Ascending aorta (tissue), 2 donors: ENCODE measurements at places on chromosomes 3 and 15. TPM values are rescaled to one million over a fixed set of nuclear protein-coding genes. Genes with fewer than 3 reads are reported as not detected.

GRCh38 chr3:27990324-27990723 is 251.1 kb upstream of the CMC1 start:
- no peak for DNase-seq

- DNase-seq, result no peak
Measured at GRCh38 chr3:104245981-104246380, 1120.7 kb upstream of the ALCAM start.

DNA sequence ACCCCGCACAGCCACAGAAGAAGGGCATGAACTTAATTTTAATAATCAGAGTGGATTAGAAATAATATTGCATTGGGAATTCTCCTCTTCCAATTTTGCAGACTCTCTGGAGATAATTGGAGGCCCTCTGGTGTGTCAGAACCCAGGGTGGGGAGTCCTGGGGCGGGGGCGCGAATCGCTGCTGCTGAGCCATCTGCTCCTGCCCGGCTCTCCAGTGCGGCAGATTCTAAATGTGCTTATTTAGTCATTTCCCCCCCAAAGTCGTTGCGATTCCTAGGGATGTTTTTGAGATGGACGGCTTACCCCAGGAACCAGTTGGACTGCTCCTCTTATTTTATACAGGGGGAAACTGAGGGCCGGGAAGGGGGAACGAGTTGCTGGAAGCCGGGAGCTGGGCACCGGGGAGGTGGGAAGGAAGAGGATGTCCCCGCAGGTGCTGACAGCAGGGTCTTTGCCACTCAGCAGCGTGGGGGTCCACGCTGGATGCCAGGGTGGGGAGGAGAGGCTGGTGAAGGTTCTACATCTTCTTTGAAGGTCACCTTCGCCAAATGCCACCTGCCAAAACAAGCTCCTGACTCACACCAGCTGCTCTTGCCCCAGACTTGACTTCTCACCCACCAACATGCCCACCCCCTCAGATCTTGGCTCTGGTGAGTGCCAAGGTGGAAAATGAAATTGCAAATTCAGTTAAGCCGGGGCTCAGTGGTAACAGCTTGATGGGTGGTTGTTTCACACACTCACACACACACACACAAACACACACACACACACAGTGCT is 91.3 kb upstream of the PRR23E start:
- no peak for DNase-seq

DNA sequence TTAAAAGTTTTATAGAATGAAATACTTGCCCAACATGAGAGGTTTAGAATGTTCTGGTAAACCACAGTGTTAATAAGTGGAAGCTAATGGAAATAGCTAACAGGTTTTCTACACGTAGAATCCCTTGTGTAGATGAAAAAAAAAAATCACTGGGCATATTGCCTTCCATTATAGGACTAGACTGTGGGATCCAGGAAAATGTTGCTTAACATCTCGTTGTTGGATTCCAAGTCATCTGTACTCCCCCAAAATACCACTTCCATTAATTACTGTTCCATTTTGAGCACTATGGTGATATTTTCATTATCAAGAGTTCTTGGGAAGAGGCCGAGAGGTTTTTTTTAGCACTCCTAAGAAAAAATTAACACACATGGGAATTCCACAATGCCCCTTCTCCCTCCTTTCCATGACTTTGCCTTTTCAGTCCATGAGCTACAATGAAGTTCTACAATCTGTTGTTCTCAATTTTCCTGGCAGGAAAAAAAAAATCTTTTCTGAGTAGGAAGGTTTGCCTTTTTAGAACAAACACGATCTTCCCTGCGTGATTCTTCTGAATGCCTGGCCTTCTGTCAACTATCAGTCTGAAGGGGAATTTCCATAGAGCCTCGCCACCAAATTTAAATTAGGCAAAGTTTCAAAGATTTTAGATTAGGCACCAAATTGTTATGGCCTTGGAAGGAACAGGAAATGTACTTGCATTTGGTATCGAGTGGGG is 74.4 kb upstream of the CTDSPL start:
- peak; percentile 53 for DNase-seq

GRCh38 chr3:37025561-37026335 is 32.4 kb downstream of the MLH1 start:
- DNase-seq, result no peak

DNA sequence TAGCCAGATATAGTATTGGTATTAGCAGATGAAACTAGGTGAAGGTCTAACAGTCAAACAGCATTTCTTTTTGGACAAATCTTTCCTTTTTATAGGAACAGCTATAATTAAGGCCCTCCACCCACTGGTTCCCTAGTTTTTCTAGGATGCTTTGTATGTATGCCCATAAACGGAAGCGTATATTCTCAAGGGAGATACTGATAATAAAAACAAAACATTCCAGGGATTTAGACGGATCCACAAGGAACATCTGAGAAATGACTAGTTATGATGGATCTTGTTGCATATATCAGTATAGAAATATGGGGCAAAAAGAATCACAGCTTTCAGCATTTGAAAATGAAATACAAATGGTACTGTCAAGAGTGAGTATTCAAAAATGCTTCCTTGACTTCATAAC is 22.5 kb downstream of the LRRC28 start:
- no peak for DNase-seq

GRCh38 chr15:99485992-99486370 is 79.8 kb upstream of the MEF2A start:
- DNase-seq, result no peak

DNA sequence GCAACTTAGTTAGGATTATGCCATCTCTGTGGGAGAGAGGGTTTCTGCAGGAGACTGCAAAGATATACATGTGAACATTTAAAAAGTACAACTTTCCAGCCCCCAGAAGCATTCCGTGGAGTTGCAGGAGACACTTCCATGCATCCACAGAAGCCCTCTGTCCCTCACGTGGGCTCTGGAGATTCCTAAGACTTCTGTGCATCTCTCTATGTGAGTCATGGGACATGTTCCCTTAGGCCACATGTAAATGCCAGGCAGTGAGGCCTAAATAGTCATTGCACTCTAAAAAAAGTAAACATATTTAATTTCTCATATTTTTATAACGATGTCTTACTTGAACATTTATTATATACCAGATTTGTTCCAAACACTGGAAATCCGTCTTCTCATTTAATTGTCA is 126.5 kb upstream of the ROPN1 start:
- no peak for DNase-seq

DNA sequence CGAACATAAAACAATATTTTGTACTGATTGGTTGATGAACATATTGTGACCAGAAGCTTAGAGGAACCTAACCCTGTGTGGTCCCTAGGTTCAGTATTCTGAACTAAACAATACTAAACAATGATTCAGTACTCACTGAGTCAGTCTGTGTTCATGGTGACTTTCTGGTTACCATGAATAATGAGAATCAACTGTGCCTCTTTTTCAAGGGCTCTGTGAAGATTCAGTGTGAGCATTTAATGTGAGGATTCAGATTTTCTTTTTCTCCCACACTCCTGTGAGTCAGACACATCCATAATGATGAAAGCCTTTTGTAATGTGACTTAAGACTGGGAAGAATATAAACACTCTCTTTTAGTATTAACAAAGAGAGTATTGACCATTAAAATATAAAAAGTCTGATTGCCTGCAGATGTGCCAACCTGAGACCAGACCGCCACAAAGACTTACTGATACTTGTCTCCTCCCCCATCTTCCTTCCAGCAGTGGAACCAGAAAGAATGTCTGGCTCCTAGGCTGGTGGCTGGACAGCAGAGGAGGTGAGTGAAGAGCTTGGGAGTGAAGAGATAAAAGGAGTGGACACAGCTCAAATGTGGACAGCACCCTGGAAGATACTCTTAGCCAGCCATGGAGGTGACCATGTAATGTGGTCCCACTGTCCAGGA is 17.6 kb upstream of the ACTL6A start:
- DNase-seq, result no peak

DNA sequence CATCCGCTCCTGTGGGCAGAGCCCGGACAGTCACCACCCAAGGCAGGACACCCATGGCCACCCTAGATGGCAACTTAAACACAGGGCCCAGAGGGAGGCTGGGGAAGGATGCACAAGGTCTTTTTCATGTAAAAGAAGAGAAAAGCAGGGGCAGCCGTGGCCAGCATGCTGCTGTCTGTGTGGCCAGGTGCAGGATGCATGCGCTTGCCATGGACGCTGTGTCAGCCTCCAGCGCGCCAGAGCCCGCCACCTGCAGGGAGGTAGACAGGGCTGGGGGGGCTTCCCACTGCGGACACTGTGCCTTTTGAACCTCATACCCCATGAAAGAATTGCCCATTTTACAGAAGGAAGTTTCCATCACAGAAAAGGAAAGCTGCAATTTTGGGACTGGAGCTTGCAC is 18.2 kb downstream of the UROC1 start:
- no peak for DNase-seq

DNA sequence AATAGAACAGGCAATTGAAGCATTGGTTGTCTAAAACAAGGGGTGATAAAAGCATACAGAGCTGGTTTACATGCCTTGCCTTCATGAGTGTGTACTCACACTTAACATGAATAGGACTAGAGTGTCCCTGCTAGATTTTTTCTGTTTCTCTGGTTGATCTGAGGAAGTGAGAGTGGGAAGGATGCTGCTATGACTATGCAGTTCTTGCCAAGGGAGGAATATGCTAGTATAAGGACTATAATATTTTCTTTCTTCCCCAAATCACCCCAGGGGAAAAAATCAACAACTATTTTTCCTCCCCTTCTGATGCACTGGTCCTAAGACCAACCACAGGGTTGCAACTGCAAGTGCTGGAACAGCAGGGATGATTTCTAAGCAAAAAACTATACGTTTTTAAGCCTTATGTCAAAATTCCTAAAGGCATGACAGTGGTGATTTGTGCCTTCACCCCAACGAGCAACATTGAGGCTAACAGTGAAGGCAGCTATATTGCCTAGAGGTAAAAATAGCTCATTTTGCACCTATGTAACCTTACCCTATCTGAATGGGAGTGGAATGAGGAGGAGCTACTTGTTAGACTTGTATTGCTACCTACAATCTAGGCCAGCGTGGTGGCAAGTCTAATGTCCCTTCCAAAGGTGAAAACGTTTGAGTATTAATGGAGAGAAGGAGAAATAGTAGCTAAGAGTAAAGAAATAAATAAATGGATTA is 33.5 kb upstream of the USP8 start:
- no peak for DNase-seq

GRCh38 chr15:69758810-69759790 is 306.5 kb downstream of the RPLP1 start:
- DNase-seq, result peak; percentile 73

DNA sequence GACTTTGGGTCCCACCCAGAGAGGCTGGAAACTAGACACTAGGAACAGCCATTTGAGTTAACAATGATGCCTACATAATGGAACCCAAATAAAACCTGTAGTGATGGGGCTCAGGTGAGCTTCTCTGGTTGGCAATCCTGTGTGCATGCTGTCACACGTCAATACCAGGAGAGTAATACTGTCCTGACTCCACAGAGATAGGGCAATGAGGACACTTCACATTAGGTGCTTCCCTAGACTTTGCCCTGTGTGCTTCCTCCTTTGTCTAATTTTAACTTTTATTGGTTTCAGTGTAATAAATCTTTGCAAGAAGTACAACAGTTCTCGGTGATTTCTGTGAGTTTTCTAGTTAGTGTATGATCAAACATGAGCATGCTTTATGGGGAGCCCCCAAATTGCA is 281.8 kb upstream of the ARRDC4 start:
- DNase-seq, result no peak

- no peak for DNase-seq
Measured at GRCh38 chr15:100841426-100841825, 38.2 kb upstream of the ALDH1A3 start.

DNA sequence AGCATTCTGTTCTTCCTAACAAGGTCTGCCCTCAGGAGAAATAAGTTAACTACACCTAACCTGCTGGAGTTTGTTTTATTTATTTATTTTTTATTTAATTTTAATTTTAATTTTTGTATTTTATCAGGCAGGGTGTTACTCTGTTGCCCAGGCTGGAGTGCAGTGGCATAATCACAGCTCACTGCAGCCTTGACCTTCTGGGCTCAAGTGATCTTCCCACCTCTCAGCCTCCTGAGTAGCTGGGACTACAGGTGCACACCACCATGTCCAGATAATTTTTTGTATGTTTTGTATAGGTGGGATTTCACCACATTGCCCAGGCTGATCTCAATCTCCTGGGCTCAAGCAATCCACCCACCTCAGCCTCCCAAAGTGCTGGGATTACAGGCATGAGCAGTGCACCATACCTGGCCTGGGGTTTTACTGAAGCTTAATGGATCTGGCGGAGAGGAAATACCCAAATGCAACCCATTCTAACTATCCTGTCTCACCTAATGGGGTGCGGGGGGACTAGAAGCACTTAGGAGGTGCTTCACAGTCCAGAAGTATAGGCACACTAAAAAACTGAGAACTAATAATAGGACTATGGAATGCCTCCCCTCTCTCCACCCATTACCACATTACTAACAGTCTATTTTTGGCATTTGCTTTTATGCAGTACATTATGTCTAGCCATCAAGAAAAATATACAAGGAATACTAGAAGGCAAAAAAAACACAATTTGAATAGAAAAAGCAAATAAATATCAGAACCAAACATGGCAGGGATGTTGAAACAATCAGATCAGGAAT is 61.4 kb downstream of the TTBK2 start:
- no peak for DNase-seq

- no peak for DNase-seq
Measured at GRCh38 chr15:26392956-26393355, 379.9 kb downstream of the GABRB3 start.

GRCh38 chr3:184746131-184747120 is 34.6 kb upstream of the MAGEF1 start:
- no peak for DNase-seq

- no peak for DNase-seq
Measured at GRCh38 chr3:108527109-108527508, 16.7 kb upstream of the MYH15 start.

Gene RNF7
- 32.1 TPM for total RNA-seq

Gene DUOXA1
- 4.2 TPM for total RNA-seq

Gene P2RY12
- total RNA-seq, result not detected

Gene FOXB1
- total RNA-seq, result not detected

Gene SH2D7
- not detected for total RNA-seq

Gene TGM4
- not detected for total RNA-seq

Gene LTK
- not detected for total RNA-seq

Gene LDHAL6B
- total RNA-seq, result not detected

Gene LRRC31
- not detected for total RNA-seq

Gene CAMK2N2
- not detected for total RNA-seq
